ENCODE measurements at places on chromosomes 7 and 10. TPM values are rescaled to one million over a fixed set of nuclear protein-coding genes. Genes with fewer than 3 reads are reported as not detected.

DNA sequence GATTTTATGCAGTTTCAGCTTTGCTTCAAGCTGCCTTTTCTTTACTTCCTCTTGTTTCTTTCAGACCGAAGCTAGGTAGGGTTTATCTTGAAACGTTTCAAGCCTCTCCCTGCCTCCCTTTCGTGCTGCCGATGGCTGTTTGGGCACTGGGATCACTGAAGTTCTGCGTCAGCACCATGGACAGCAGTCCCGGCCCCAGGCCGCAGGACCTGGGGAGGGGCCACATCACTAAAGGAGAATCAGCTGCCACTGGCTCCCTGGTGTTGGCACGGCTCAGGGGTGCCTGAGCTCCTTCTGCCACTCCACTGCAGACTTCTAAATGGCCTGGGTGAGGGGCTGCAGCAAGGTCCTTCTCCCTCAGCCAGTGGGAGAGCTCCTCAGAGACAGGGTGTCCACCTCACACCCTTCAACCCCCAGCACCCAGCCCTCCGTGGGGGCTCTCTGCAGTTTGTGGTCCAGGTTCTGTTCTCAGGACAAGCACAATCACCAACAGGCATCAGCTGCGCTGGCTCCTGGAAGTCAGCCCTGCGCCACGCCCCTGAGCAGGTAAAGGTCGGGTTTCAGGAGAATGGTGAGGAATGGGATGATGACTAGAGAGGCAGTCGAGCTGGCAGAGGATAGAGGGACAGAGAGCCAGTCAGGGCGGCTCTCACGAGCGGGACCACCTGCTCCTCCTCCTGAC, 387.2 kb downstream of the TCERG1L start:
- no peak for DNase-seq

The VAX1 gene
- total RNA-seq: not detected

GRCh38 chr10:91804126-91804510, 5.9 kb downstream of the TNKS2 start:
- no peak for DNase-seq

The PNLIPRP1 gene
- total RNA-seq: not detected

The BET1 gene
- 16.9 TPM for total RNA-seq

DNA sequence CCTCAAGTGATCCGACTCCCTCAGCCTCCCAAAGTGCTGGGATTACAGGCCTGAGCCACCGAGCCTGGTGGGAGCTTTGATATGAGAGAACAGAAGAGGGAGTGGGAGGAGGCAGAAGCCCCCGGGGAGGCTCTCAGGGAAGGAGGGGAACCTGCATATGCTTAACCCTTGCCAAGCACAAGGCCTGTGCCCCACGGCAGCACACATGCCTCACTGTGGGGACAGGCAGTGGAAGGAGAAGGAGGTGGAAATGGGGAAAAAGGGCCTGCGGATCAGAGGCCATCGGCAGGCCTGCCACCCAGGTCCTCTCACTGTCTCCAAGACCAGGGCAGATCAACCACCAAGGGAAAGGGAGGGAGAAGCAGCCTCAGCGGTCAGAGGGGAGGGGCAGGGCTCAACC, 7.2 kb upstream of the GRID1 start:
- no peak for DNase-seq

- no peak for DNase-seq
Observed at GRCh38 chr7:132276234-132276630, 300.0 kb downstream of the PLXNA4 start.

The TLX1 gene
- total RNA-seq: not detected

GRCh38 chr10:127999297-128000129, 92.6 kb downstream of the PTPRE start:
- DNase-seq: no peak

- DNase-seq: no peak
Observed at GRCh38 chr7:105389088-105389650, 448 bp upstream of the SRPK2 start.

DNA sequence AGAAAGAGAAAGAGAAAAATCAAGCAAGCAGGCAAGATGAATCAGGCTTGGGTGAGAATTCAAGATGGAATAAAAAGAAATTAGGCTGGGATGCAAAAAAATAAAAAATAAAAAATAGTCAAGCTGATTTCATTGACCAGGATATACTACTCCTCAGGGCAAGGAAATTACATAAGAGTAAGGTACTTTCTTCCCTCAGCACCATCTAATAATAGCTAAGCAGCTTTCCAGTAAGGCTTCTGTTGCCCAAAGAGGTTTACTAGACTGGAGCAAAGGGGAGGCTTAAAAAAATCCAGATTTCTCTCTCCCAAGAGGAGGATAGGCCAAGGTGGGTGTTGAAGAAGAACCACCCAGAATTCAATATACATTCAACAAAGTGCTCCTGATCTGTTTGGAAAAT, 93.6 kb downstream of the NEURL1 start:
- DNase-seq: no peak

GRCh38 chr7:40587419-40587818, 452.6 kb downstream of the SUGCT start:
- DNase-seq: no peak

GRCh38 chr10:93991596-93992284, 2.0 kb upstream of the PLCE1 start:
- DNase-seq: no peak

DNA sequence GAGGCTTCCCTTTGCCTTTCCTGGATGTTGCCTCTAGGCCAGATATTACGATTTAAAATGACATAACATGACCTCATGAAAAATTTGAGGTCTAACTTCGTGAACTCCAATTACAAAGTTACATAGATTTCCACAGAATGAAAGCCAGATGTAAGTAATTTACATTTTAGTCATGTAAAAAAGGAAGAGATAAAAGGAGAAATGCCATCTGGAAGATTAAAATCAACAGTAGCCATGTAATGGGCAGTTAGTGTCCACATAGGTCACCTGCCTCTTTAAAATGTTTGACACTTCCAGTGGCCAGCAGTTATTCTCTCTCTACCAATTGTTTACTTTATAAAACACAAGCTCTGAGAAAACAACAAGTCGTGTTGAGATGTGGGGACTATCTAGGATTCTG, 4.1 kb upstream of the VSTM2A start:
- DNase-seq: no peak

GRCh38 chr10:98748298-98748697, 301.6 kb upstream of the HPS1 start:
- no peak for DNase-seq

DNA sequence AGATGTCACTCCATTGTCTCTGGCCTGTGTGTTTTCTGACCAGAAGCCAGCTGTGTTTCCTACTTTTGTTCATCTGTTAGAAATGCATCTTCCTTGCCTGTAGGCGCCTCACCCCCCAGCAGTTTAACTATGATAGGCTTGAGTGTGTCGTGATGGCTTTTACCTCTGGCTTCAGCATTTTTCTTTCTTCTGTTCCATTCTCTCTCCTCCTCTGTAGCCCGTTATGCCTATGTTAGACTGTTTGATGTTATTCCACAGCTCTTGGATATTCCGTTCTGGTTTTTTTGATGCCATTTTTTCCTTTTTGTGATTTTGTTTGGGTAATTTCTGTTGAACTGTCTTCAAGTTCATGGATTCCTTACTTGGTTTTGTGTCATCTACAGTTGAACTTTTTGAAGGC, 17.9 kb downstream of the MMP21 start:
- no peak for DNase-seq

GRCh38 chr7:96670338-96671289, 39.0 kb downstream of the SEM1 start:
- DNase-seq: no peak

DNA sequence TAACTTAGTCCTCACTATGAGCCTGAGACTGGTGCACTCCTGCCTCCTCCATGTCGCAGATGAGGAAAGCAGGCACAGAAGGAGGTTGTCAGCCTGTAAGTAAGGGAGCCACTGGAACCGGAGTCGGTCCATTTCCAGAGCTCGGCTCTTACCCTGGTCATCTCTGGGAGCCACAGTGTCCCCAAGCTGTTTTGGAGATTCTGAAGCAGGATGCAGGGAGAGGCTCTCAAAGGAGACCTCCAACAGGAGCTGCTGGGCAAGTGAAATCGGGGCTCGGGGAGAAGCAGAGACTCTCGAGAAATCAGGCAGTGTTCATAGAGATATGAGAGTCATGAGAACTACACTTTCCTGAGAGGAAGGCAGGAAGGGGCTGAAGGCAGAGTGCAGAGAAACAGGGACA, 39.0 kb downstream of the VSTM4 start:
- DNase-seq: no peak

The AP4M1 gene
- total RNA-seq: 13.1 TPM

The HOXA3 gene
- total RNA-seq: not detected

GRCh38 chr10:119305860-119306513, 98.6 kb downstream of the GRK5 start:
- peak; percentile 88 for DNase-seq

The SPAM1 gene
- not detected for total RNA-seq

DNA sequence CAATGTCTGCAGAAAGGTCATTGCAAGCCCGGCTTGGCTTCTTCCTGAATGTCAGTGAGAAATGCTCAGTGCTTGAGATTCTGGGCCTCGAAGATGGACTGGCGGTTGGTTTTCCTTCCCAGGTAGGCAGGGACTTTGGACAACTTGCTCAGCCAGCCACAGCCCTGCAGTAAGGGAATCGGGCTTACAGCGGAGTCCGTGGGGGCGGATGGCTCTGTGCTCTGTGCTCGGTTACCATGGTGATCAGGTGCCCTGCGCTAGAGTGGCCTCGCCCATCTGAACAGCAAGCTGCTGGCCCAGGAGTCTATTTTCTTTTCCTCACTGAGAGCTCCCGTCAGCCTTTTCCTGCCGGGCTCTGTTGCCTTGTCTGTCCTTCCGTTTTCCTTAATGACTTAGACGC, 77.8 kb upstream of the SH2B2 start:
- no peak for DNase-seq

GRCh38 chr10:124032971-124033886, 60.2 kb downstream of the CHST15 start:
- no peak for DNase-seq

GRCh38 chr7:148114804-148115203, 475.8 kb upstream of the C7orf33 start:
- no peak for DNase-seq

DNA sequence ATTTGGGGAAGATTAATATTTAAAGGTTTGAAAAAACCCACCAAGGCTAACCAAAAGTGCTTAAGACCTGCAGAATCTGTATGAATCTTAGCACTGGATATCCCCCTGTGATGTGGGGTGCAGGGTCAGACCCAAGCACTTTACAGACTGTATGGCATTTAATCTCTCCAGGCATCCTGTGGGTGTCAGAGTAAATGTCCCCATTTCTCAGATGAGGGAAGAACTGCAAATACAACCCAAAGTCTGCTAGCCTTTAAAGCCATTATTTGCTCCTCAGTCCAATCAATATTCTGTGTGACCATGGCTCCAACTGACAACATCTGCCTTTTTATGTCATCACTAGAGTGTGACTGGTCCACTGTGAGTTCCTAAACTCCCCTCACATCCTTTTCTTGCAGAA, 10.0 kb upstream of the MBL2 start:
- no peak for DNase-seq

DNA sequence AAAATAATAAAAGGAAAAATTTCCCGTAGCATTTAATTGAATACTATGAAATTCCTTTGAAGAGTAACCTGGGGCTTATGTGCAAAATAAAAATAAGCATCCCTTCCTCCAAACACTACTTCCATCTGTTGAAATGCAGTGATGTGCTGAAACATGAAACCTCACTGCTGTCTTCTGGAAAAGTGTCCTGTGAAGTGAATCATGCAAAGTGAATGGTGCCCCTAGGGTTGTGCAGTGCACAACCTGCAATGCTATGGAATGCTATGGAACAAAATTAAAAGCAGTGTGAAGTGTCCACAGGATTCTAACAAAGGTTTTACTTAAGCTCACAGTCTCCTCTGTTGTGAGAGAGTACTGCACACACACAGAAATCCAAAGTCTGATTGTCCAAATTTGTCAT, 480.9 kb downstream of the ETV1 start:
- DNase-seq: no peak

DNA sequence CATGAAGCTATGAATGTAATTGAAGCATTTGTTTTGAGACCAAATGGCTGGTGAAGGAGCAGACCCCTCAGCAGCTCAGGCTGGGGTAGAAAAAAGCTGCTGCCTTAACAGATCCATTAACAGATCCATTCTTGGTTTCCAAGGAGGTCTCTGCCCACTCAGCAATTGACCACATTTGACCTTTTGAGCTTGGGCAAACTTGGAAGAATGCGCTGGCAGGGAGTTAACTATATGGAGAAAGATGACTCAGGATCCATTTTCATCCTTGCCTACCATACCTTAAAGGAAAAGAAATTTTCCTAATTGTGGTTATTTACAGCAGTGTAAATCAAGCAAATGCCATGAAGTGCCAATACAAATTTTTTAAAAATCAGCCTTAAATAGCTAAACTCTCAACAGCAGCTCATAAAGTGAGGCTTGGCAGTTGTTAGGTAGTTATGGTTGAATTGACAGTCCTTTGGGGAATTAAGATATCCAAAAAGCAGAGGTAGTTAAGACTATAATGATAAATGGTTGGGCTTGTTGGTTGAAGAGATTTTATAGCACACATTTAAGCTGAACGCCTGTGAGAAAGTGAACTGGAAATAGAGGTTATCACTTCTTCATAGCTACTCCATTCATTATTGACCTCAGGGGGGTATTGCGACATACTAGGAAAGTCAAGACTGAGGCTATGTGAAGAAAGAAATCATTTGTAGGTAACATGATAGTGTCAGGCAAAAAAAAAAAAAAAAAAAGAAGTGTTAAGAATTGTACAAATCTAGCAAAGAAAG, 83.9 kb downstream of the MKX start:
- no peak for DNase-seq

GRCh38 chr7:107430057-107430456, 39.8 kb upstream of the GPR22 start:
- no peak for DNase-seq

DNA sequence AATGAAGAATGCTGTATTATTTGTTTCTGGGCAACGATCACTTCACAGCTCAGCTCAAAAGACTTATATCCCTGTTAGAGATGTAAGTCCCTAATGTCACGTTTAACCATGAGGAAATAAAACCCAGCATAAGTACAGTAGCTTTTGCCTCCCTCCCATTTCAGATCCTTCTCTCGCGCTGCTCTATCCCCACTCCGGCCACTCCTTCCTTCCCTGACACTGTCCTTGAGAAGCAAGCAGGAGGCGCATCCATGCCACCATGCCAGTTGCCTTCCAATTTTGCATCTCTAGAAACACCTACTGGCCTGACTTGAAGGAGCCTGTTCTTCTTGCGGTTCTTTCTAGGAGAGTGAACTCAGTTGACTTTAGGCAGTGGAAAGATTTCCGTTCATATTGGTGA, 1.2 kb downstream of the FAM180A start:
- no peak for DNase-seq

GRCh38 chr10:128576943-128577670, 450.9 kb upstream of the MKI67 start:
- no peak for DNase-seq
